ENCODE measurements at places on chromosomes 7 and 10.

DNA sequence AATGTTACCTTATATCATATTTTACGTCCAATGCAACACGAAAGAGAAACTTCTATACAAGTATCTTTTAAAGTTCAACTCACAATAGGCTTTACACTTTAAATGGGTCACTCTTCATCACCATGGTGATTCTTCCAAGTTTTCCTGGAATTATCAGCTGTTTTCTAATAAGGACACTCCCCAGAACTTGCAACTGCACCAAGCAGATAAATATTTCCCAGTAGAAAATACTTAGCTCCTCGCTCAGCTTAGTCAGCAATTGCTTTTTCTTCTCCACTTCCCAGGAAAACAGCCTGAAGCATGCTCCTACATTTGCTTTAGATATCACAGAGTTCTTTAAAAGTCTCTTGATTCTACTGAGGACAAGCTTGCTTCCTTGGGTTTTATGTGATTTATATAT, 25.7 kb upstream of the ADD3 start:
- no peak for DNase-seq

GRCh38 chr7:29606287-29606721, 42.7 kb downstream of the PRR15 start:
- no peak for DNase-seq

GRCh38 chr10:44132361-44133289, 252.3 kb downstream of the CXCL12 start:
- DNase-seq = no peak

GRCh38 chr7:65287023-65287422, 86.6 kb upstream of the ZNF92 start:
- no peak for DNase-seq
